ENCODE measurements at places on chromosomes 2 and 18. TPM values are rescaled to one million over a fixed set of nuclear protein-coding genes. Genes with fewer than 3 reads are reported as not detected.

DNA sequence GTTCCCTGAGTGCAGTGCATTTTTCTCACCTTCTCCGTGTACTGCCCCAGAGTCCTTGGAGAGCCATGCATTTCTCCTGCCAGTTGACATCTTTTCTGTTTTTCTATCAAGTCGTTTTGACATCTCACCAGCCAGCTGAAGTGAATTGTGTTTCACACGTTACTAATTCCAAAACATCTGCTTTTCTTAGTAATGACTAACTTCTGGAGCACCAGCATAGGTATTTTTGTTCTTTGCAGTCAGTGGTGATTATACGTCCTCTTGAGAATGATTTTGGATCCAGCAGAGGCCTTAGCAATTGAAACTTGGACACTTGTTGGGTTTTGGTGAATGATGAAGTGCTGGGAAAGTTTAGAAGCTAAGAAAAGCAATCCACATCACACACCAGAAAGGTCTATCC lies 112.5 kb downstream of the PIK3C3 start:
- no peak for ATAC-seq

DNA sequence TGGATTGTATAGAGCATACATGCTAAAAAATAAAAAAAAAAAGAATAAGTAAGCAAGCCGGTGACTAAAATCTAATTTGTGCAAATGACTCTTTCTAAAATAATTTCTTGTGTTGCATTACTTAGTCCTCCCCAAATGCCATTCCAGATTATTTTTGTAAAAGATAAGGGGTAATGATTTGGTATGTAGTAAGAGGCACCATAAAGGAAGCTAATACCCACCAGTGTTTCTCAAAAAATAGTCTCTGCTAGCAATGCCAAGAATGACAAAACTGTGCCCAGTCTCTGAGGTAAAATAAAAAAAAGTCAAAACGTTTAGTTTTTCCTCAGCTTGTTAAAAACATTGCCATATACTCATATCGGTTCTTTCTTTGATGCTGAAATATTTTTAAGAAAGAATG lies 2.7 kb downstream of the METTL5 start:
- no peak for ATAC-seq

- ATAC-seq: no peak
Measured at GRCh38 chr2:218662827-218663226, 3.3 kb downstream of the BCS1L start.

- peak; percentile 79 for ATAC-seq
Measured at GRCh38 chr18:10798727-10799550, 273.1 kb downstream of the NAPG start.

DNA sequence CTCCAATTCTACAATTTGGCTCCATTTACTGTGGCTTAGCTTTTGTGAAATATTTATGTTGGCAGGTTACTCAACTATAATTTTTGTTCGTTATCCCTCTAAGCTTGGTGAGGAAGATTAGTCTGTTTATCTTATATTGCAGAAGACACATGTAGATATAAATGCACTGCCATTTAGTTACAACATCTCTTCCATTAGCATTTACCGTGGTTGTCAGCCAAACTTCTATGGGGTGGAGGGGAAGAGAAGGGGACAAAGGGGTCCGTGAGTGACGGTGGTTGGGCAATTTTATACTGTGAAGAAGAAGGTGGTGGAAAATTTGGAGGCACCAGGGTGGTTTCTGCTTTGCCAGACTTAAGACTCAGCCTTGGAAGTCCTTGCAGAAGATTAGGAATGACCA lies 117.6 kb upstream of the CXCR4 start:
- ATAC-seq: no peak

- ATAC-seq: no peak
Measured at GRCh38 chr2:45435316-45435715, 175.8 kb downstream of the SRBD1 start.

DNA sequence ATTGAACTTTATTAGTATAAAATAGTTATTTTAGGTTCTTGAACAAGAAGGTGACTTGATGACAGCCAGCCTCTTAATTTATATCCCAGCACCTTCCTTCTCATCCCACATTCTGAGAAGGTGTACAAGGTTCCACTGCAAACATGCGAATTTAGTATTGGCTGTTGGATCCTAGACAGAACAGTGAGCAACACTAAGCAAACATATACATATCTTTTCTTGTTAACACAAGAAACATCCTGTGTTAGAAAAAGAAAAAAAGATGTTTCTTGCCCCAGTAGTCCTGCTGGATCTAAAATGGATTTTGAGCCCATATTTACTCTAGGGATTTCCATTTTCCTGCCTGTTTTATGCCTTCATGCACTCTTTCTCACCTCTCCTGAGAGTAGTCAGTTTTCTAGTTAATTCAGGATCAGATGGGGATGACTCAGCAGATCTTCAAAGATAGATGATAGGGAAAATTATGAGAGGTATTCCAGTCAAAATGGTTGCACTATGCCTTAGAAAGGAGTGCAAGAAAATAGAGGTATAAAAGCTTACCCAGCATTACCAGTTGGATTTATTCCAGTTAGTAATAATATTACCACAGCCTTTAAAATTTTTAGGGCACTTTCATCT lies 336.5 kb downstream of the MEIS1 start:
- no peak for ATAC-seq

DNA sequence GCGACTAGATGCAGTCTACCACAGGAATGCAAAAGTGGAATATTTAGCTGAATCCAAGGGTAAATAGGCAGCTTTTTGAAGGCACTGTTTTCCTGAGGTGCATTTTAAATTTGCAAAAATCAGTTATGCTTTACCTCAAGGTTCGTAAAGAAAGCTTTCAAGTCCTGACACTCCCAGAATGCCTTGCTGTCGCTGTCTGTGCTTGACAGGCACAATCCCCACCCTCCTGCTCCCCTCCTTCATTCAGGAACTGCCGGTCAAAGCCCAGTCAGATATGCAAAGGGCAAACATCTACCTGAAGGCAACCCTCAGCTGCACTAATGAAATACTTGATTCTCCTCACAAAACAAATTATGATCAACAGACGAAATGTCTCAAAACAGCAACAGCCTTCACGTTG lies 97.4 kb upstream of the DDX18 start:
- ATAC-seq: no peak

DNA sequence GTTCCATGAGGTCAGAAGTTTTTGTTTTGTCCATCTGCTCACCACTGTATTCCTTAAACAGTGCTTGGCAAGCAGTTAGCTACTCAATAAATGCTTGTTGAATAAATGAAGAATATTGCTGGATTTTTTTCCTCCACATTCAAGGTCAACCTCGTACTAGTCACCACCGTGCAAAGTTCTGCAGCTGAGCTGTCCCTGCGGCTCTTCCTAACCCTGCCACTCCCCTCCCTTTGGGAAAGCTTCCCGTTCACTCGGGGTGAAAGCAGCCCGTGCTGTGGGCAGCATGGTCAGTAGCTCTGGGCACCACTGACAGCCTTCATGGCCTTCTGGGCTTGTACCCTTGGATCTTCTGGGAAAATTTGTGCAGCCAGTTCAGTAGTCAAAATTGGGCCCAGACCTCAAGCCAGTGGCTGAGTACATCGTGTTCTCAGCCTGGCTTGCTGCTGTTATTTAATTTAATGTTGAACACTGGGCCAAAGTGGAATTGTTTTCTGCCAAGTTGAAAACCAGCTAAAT lies 469.3 kb upstream of the RAB12 start:
- peak; percentile 56 for ATAC-seq

DNA sequence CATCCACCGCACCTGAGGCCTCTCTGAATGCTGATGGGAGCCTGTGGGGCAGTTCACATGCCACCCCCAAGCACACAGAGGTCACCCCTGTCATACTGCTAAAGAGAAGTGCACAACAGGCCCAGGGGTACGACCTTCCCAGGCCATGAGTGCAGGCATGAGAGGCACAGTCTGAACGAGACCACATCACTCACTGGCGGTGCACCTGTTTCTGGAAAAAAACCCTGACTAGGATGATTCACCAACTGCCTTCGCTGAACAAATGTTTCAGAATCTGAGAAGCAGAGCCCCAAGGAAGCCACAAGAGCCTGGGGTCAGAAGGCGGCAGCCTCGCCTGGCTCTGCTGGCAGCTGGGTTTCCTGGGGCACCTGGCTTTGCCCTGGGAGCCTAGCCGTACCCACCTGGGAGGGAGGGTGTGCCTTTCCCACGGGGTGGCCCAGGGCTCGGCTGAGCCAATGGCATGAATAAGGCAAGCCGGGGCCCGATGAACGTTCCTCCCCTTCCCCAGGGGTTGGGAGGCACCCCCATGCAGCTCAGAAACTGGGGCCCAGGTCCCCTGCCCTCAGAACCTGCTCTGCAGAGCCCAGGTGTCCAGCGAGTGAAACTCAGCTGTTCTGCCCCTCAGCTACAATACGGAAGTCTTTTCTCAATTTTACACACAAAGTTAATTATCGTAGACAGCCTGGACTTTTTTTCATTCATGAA lies 73.8 kb downstream of the HDAC4 start:
- peak; percentile 40 for ATAC-seq

DNA sequence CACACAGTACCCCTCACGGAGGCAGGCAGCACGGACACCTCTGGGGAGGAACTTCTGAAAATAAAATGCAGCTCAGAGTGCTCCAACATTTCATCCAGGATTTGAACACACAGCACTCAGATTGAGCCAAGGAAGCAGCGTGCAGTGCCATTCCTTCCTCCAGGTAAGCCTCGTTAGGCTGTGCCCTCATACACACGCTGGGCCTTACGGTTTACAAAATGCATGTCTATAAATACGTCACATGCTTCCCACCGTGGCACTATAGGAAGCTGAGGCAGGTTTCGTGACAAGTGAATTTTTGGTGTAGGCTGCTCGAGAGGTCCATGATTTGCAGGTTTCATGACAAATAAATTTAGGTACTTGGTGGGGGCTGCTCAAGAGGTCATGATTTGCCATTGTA lies 131.2 kb downstream of the MYT1L start:
- ATAC-seq: no peak

- ATAC-seq: peak; percentile 32
Measured at GRCh38 chr2:98346311-98347236, at the start of gene CNGA3. Gene CNGA3, plus strand, starts transcription at chr2:98346456. Its CDS starts 23,520 bp downstream, at chr2:98369976.

Gene RGPD3
- total RNA-seq: 0.75 TPM

Gene CROCC2
- total RNA-seq: not detected

Gene ZEB2
- 64.6 TPM for total RNA-seq

Gene CYP27A1
- 12.0 TPM for total RNA-seq

Gene TFPI
- total RNA-seq: 79.3 TPM

Gene PLEK
- total RNA-seq: 1.3 TPM

Gene GAD1
- total RNA-seq: 4.1 TPM

Gene MAIP1
- 21.7 TPM for total RNA-seq

Gene CCDC121
- 9.5 TPM for total RNA-seq

Measured in motor neuron (in vitro differentiated cells).